ENCODE measurements at places on chromosomes 2 and 18. TPM values are rescaled to one million over a fixed set of nuclear protein-coding genes. Genes with fewer than 3 reads are reported as not detected.

- DNase-seq = no peak
These were observed 113.8 kb upstream of the NRXN1 start for GRCh38 chr2:51145761-51146160.

The ITGA4 gene
- total RNA-seq = 344 TPM

- no peak for DNase-seq
These were observed 52.6 kb downstream of the TWIST2 start for GRCh38 chr2:238900511-238900910.

- no peak for DNase-seq
These were observed 457.8 kb upstream of the MEX3C start for GRCh38 chr18:51655327-51655698.

- DNase-seq = no peak
These were observed 27.9 kb downstream of the PARD3B start for GRCh38 chr2:204573221-204573620.
